EH (cell line): ENCODE measurements at places on chromosomes 2 and 18.

- DNase-seq: no peak
These were observed 25.9 kb downstream of the AFTPH start for GRCh38 chr2:64550042-64550441.

DNA sequence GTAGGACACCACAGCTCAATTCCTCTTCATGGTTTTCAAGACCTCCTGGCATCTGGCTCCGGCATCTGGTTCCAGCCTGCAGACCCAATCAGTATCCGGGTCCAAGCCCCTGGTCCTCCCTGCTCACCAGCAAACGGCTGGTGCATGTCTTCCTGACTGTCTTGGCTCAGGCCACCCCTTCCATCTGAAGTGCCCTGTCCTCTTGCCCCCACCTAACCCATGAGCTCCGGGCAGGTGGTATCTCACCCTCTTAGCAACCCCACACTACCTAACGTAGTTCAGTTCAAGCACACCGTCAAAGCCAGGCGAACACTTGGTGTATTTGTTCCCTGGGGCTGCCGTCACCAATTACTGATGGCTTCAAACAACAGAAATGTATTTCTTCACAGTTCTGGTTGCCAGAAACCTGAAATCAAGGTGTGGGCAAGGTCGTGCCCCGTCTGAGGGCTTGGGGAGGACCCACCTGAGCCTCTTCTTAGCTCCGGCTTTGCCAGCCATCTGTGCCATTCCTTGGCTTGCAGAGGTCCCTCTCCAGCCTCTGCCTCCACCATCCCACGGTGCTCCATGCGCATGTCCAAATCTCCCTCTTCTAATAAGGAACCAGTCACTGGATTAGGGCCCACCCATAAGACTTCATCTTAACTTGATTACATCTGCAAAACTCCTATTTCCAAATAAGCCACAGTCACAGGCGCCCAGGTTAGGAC, 47.2 kb upstream of the ID2 start:
- DNase-seq: no peak

DNA sequence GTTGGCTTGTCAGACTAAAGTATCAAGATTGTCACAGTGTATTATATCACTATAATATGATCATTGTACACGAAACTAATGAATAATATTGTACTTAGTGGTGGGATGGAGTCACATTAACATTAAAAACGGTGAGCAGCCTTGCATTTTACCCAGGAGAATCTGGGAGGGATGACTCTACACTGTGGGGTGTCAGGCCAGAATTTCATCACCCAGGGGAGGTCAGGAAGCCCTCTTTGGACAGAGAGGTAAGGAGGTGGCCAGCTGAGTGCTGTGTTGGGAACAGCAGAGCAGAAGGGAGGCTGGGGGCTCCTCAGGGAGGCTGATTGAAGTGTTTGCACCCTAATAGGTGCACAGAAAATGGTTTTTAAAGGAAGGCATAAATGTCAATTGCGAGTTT, 33.0 kb downstream of the CDCA7 start:
- DNase-seq: no peak

GRCh38 chr2:173741759-173742158, 223.4 kb downstream of the SP3 start:
- DNase-seq: peak; percentile 15

- no peak for DNase-seq
These were observed 16.9 kb downstream of the CYP26B1 start for GRCh38 chr2:72130659-72131360.
